ENCODE measurements at places on chromosomes 3 and 15.
A peak's percentile ranks its signal among the peaks of the same experiment; 100 is the strongest.

- no peak for DNase-seq
- H3K27ac ChIP-seq: no peak overlapping the region
- no peaks in the 10 kb centered on the region for H3K27me3 ChIP-seq
These were observed 11.6 kb downstream of the TSEN2 start for GRCh38 chr3:12495749-12496452.

- H3K27me3 ChIP-seq: peaks cover 45% of the 10 kb centered on the region
- no peaks in the 10 kb centered on the region for H3K4me1 ChIP-seq
- H3K4me3 ChIP-seq: no peak overlapping the region
These were observed 48.8 kb downstream of the NSMCE3 start for GRCh38 chr15:29220852-29221251.

GRCh38 chr15:40421246-40422157 lies 15.9 kb downstream of the IVD start:
- H3K36me3 ChIP-seq: peaks cover 12% of the 10 kb centered on the region
- H3K4me1 ChIP-seq: no peaks in the 10 kb centered on the region
- no peak overlapping the region for H3K27ac ChIP-seq
- no peaks in the 10 kb centered on the region for H3K27me3 ChIP-seq
- DNase-seq: peak; percentile 78

GRCh38 chr3:120357807-120358206 lies 8.7 kb upstream of the LRRC58 start:
- H3K27me3 ChIP-seq: peaks cover 42% of the 10 kb centered on the region
- no peak for DNase-seq
- no peak overlapping the region for H3K4me3 ChIP-seq
- H3K27ac ChIP-seq: no peak overlapping the region
- no peaks in the 10 kb centered on the region for H3K4me1 ChIP-seq
